ENCODE measurements at places on chromosomes 13 and 19.

GRCh38 chr19:16897029-16897855 lies 8.4 kb downstream of the F2RL3 start:
- peak; percentile 76 for DNase-seq

GRCh38 chr13:101941095-101941783 lies 460.6 kb downstream of the FGF14 start:
- no peak for DNase-seq

GRCh38 chr19:10631874-10632273 lies 6.5 kb downstream of the SLC44A2 start:
- DNase-seq, result no peak

GRCh38 chr19:12752056-12752781 lies 628 bp downstream of the BEST2 start:
- no peak for DNase-seq
